Adrenal gland (tissue), 19 donors: ENCODE measurements at places on chromosomes 5 and 9. TPM values are rescaled to one million over a fixed set of nuclear protein-coding genes. Genes with fewer than 3 reads are reported as not detected.

Gene CFAP90
- total RNA-seq: not detected

Gene KCNMB1
- total RNA-seq: 0.28 TPM

- no peak overlapping the region for H3K27ac ChIP-seq
- H3K36me3 ChIP-seq: no peaks in the 10 kb centered on the region
- no peaks in the 10 kb centered on the region for H3K27me3 ChIP-seq
These were observed 686.5 kb upstream of the DMAC1 start for GRCh38 chr9:8486095-8486494.

DNA sequence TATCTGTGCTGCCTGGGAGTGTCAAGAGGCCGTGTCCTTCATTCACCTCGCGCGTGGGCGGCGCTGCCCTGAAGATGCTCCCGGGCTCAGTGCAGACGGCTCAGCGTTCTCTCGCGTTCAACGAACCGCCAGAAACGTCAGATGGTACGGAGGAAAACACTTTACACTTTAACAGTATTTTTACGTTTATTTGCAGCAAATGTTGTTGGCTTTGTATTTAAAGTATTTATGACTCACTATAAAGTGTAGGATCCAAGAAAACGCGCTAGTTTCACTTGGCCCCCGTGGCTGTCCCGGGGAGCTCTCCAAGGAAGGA, 544 bp upstream of the ERCC6L2 start:
- H3K4me1 ChIP-seq: peaks cover 14% of the 10 kb centered on the region
- H3K36me3 ChIP-seq: no peaks in the 10 kb centered on the region
- peak; percentile 75 for DNase-seq
- no peaks in the 10 kb centered on the region for H3K27me3 ChIP-seq

Gene PPIC
- total RNA-seq: 30.3 TPM

DNA sequence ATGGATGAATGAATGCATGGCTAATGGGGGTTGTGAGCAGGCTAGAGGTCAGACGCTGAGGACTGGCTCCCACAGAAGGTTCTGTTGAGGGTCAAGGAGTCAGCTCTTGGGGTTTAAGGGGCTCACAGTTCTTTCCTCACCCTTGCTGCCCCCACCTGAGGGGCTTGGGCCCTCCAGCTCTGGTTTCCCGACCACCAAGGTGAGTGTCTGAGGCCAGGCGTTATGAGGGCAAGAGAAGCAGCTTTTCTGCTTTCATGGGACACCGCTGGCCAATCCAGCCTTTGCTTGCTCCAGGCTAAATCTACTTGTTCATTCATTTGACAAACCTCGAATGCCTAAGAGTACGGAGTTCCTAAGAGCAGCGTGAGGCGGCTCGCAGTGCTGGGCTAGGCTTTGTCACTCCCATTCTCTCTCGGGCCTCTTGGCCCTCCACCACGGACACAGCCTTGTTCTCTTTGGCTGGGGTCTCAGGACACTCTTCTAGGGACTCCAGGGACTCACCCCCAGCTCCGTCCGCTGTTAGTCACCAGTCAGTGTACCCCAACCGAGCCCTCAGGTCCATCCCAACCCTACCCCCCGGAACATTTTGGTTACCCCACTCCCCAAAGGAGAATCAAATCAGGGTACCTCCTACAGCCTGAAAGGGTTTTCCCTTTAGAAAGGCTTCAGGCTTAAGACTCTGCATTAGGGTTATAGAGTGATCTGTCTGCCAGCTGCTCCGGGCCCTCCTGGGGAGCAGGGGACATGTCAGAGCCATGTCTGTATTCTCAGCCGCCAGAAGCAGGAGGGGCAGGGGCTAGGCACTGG, 210.1 kb upstream of the MVB12B start:
- H3K27me3 ChIP-seq: peaks cover 5% of the 10 kb centered on the region
- H3K27ac ChIP-seq: no peak overlapping the region
- H3K36me3 ChIP-seq: no peaks in the 10 kb centered on the region
- H3K4me3 ChIP-seq: no peak overlapping the region
- H3K4me1 ChIP-seq: no peaks in the 10 kb centered on the region

Gene FAM153A
- total RNA-seq: 9.9 TPM

Gene NUDT2
- total RNA-seq: 19.8 TPM

- no peak for DNase-seq
- peaks cover 3% of the 10 kb centered on the region for H3K4me1 ChIP-seq
- no peaks in the 10 kb centered on the region for H3K36me3 ChIP-seq
These were observed 55.1 kb upstream of the KDM4C start for GRCh38 chr9:6702707-6703106.

- no peaks in the 10 kb centered on the region for H3K36me3 ChIP-seq
- no peaks in the 10 kb centered on the region for H3K4me1 ChIP-seq
- DNase-seq: no peak
These were observed 86.8 kb upstream of the OSMR start for GRCh38 chr5:38758774-38759600.

DNA sequence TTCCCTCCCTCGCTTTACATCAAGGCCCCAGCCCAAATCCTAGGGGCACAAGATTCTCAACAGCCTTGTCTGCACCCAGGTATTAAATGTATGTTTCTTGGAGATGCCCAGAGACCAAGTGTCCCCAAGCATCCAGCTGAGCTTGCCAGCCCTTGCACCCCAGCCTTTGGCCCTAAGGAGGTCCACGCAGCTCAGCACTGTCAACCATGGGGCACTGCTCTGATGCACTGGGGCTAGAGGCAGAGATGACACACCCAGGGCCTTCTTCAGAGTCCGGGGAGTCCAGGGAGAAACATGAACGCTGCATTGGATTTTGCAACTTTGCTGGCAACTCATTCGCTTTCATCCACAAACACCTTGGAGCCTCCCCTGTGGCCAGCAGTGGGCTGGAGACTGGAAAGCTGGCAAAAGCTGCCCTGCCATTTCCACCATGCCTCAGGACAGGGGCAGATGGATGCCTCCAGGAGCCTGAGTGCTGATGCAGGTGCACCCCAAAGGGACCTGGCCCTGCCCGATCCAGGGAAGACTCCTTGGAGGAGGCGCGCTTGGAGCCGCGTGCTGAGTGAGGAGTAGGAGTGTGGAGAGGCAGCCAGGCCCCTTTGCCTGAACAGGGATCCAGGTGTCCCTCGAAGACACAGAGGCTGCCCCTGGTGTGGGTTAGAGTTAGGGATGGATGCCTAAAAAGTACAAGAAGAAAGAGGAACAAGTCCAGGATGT, 19.3 kb downstream of the PAEP start:
- H3K27me3 ChIP-seq: no peaks in the 10 kb centered on the region
- peaks cover 23% of the 10 kb centered on the region for H3K4me1 ChIP-seq
- no peak overlapping the region for H3K4me3 ChIP-seq
- no peak for DNase-seq
- H3K36me3 ChIP-seq: no peaks in the 10 kb centered on the region
- H3K27ac ChIP-seq: no peak overlapping the region
